Ovary (tissue), 10 donors: ENCODE measurements at places on chromosomes 4 and X.

- no peak for DNase-seq
Measured at GRCh38 chr4:25608644-25609043, 47.0 kb upstream of the SLC34A2 start.

DNA sequence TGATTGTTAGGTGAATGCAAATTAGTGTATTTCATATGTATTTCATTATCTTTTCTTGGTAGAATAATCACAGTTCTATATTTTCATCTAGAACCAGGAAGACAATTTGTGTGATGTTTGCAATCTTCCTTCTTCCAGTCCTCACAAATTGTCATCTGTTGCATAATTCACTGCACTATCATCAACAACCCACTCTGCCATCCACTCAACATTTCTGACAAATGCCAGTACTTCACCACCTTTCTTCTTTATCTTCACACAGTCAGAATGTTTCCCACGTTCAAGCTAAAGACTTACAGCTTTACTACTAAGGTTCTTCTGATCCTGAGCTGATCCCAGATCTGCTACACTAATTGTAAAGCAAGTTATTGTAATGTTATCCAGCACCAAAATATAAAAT, 107.8 kb downstream of the IQCM start:
- no peak for DNase-seq

DNA sequence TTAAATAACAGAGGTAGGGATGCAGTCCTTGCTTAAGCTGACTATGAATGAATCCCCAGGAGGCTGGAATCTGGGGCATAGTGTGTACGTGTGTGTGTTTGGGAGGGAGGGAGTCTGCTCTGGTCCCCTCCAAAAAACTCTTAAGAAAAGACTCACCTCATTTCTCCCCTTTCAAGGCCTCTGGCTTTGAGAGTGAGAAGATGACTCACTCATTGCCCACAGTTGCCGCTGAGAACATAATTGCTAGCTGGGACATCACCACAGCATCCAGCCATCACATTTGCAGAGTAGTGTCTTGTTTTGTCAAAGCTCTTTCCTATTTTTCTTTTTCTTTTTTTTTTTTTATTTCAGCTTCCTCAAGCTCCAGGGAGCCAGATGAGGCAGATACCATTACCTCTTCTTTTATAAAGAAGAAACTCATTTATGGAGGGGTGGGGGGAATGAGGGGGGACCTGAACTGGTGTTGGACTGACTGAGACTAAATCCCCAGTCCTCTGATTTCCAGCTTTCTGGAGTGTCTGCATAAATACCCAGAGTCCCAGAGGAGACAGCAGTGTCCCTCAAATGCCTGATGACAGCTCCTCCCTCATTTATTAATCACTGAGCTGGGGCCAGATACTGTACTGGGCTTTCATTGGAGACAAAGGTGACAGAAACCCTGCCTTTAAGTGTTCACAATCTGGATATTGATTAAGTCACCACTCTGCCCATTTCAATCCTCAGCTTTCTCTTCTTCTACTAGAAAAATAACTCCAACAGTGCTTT, 61.9 kb upstream of the LAS1L start:
- DNase-seq: no peak

- DNase-seq: peak; percentile 8
Measured at GRCh38 chr4:125313497-125313896, 1.3 kb upstream of the FAT4 start.

DNA sequence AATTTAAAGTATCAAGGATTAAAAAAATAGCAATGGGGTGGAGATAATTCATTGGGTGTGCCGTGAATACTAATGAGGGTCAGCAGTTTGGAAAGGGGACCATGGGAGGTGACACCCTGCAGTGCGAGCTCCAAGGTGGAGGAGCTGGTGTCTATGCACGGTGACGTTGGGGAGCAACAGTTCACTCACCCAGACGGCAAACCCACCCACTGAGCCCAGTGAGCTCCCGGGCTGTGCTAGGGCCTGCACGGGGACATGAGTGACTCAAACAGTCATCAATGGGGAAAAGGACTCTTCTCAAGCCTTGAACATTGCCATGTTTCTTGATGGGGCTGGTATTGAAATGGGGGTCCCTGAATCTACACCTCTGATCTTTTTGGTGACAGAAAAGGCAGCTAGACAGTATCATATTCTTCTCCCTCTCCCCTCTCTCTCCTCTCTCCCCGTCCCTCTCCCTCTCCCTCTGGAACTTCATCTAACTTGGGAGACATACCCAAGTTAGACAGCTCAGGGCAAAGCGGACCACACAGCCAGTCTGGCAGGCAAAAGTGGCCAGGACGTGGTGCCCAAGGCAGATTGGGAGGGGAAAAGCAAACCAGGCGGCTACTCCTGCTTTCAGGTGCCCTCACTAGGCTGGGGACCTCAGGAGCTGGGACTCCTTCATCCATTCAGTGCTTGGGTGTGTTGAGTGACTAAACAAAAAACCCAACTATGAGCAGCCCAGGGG, 26.3 kb upstream of the PPP2R2C start:
- no peak for DNase-seq
